ENCODE measurements at places on chromosomes 6 and 20. TPM values are rescaled to one million over a fixed set of nuclear protein-coding genes. Genes with fewer than 3 reads are reported as not detected.

GRCh38 chr6:170305805-170306323 lies 694 bp upstream of the FAM120B start:
- H3K4me1 ChIP-seq = peaks cover 26% of the 10 kb centered on the region
- DNase-seq = no peak
- peaks cover 16% of the 10 kb centered on the region for H3K36me3 ChIP-seq
- peaks cover 36% of the 10 kb centered on the region for H3K27me3 ChIP-seq
- H3K4me3 ChIP-seq = peak overlapping the region; percentile 57

The RIMS1 gene
- total RNA-seq = not detected

- peaks cover 11% of the 10 kb centered on the region for H3K27me3 ChIP-seq
- H3K27ac ChIP-seq = no peak overlapping the region
- no peak overlapping the region for H3K4me3 ChIP-seq
- no peak for DNase-seq
- no peaks in the 10 kb centered on the region for H3K4me1 ChIP-seq
These were observed 27.0 kb upstream of the AGPAT4 start for GRCh38 chr6:161300823-161301222.

The PARD6B gene
- 6.3 TPM for total RNA-seq

DNA sequence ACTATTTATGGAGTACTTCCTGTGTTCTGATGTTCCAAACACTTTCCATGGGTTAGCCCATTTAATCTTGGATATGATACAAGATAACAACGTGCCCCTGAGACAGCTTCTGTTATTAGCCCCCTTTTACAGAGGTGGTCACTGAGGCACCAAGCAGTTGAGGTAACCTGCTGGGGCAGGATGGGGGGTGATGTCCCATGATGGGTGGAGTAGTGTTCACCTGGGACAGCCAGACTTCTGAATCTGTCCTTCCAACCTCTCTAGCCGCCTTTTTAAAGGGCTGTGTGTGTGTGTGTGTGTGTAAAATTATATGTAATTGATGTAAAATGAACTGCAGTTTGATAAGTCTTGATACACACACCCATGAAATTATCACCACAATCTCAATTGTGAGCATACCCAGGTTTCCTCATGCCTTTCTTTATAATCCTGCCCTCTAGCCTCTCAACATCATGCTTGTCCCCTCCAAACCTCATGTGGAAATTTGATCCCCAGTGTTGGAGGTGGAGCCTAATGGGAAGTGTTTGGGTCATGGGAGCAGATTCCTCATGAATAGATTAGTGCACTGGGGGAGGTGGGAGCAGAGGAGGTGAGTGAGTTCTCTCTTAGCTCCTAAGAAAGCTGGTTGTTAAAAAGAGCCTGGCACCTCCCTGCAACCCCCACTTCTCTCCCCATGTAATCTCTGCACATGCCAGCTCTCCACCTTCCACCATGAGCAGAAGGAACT lies 39.2 kb downstream of the PLAGL2 start:
- no peaks in the 10 kb centered on the region for H3K4me1 ChIP-seq
- no peak overlapping the region for H3K4me3 ChIP-seq
- no peaks in the 10 kb centered on the region for H3K27me3 ChIP-seq
- no peak overlapping the region for H3K27ac ChIP-seq
- no peak for DNase-seq
- H3K36me3 ChIP-seq = peaks cover 19% of the 10 kb centered on the region

GRCh38 chr20:25245461-25245860 lies 2.4 kb upstream of the PYGB start:
- H3K4me3 ChIP-seq = no peak overlapping the region
- H3K27ac ChIP-seq = no peak overlapping the region
- no peak for DNase-seq
- H3K4me1 ChIP-seq = peaks cover 25% of the 10 kb centered on the region

DNA sequence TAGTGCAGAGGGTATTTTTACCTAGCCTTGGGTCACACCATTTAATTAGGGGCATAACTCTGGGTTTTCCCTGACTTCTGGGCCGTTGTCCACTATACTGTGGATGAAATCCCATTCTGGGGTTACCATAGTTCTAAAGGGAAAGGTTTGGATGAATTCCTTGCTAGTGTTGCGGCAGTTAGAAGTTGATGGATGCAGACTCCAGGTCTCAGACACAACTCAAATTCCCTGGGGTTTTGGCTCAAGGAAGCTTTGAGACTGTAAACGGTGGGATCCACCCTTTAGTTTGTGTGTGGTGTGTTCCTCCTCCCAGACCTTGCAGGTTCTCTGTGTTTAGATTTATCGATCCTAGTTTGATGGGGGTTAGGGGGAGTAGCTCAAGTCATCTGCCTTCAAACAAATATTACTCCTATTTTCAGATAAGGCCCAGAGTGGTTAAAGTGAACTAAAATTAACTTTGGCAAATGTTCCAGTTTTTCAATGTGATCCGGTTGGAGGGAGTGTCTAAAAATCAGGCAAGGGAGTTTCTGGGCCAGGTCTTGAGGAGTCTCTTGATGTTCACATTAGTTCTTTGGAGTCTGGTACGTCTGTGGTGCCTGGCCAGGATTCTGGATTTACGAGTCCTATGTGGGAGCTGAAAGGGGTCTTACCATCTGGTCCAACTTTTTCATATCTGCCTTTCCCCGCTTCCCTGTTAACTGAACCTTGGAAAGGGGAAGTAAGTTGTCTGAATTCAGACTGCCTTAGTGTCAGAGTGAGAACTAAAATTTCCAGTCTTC lies 1.5 kb downstream of the RALY start:
- H3K27me3 ChIP-seq = no peaks in the 10 kb centered on the region
- no peak for DNase-seq
- peaks cover 74% of the 10 kb centered on the region for H3K4me1 ChIP-seq
- peak overlapping the region; percentile 57 for H3K27ac ChIP-seq

DNA sequence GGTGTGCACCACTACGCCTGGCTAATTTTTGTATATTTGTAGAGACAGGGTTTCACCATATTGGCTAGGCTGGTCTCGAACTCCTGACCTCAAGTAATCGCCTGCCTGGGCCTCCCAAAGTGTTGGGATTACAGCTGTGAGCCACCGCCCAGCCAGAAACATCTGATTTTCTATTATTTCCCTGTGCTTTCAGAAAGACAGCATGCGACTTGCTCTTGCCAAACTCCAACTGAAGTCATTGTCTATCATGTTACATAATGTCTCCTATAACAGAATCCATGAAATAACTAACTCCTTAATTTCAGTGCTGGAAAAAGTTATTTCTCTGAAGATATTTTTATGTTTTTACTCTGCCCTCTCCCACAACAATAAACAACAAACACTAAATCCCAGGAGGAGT lies 8.5 kb downstream of the RMND1 start:
- no peak for DNase-seq
- H3K27ac ChIP-seq = no peak overlapping the region
- H3K27me3 ChIP-seq = no peaks in the 10 kb centered on the region
- H3K4me1 ChIP-seq = peaks cover 18% of the 10 kb centered on the region
- H3K4me3 ChIP-seq = no peak overlapping the region

DNA sequence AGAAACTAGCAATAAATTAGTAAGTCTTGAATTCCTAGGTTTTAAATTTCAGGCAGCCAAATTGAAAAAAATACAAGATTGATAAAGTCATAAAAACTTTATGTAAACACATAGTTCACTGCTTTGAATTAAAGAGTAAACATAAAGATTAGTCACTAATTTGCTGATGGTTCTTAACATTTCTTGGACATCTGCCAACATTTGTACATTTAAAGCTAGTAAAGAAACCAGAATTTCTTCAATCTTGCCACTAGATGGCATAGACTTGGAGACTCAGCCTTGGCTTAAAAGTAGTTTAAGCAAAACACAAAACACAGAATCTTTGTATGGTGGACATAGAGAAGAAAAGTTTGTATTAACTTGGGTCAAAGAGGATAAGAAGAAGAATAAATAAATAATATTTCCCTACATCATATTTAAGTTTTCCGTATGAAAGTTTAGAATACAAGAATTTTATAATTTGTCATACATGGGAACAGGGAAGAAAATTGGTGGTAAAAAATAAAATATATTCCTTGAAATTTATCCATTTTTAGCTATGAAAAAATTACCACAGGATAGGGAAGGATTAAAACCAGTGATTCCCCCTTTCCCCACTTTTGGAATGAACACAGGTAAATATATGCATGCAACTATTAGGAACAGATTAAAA lies 41.7 kb upstream of the FAM135A start:
- H3K27ac ChIP-seq = no peak overlapping the region
- no peak for DNase-seq
- no peaks in the 10 kb centered on the region for H3K4me1 ChIP-seq
- no peak overlapping the region for H3K4me3 ChIP-seq

The SLC25A27 gene
- total RNA-seq = not detected

- no peak for DNase-seq
- no peaks in the 10 kb centered on the region for H3K27me3 ChIP-seq
- no peak overlapping the region for H3K4me3 ChIP-seq
- H3K4me1 ChIP-seq = no peaks in the 10 kb centered on the region
- no peaks in the 10 kb centered on the region for H3K36me3 ChIP-seq
These were observed 306.3 kb downstream of the LAMA2 start for GRCh38 chr6:129189266-129189665.

DNA sequence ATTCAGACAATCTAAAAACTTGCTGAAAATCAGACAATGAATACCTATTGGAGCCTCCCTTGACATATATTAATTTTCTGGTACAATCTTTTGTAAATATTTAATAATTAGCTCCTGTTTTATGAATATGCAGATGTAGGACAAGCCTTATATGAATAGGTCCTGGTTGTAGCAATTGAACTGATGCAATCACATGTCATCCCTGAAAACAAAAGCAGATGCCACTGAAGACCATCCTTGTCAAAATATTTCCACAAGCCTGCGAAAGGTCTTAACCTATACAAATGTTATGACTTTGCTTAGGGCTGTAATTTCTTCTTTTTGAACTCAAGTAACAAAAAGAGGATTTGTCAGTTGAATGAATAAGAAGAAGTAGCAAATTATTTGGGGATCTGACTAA lies 722.1 kb downstream of the EYS start:
- H3K27ac ChIP-seq = no peak overlapping the region
- DNase-seq = no peak

- H3K4me1 ChIP-seq = no peaks in the 10 kb centered on the region
- H3K27me3 ChIP-seq = peaks cover 4% of the 10 kb centered on the region
- no peak for DNase-seq
- H3K4me3 ChIP-seq = no peak overlapping the region
- no peak overlapping the region for H3K27ac ChIP-seq
- no peaks in the 10 kb centered on the region for H3K36me3 ChIP-seq
These were observed 9.0 kb downstream of the TEAD3 start for GRCh38 chr6:35487658-35488516.

GRCh38 chr6:14149739-14150130 lies 32.2 kb downstream of the CD83 start:
- peaks cover 16% of the 10 kb centered on the region for H3K27me3 ChIP-seq
- H3K36me3 ChIP-seq = no peaks in the 10 kb centered on the region
- no peak overlapping the region for H3K27ac ChIP-seq
- no peak for DNase-seq
- H3K4me1 ChIP-seq = peaks cover 8% of the 10 kb centered on the region

- H3K27me3 ChIP-seq = peaks cover 8% of the 10 kb centered on the region
- no peaks in the 10 kb centered on the region for H3K36me3 ChIP-seq
- DNase-seq = no peak
- no peak overlapping the region for H3K27ac ChIP-seq
These were observed 4.9 kb downstream of the TGM2 start for GRCh38 chr20:38159957-38160756.

- no peak overlapping the region for H3K27ac ChIP-seq
- H3K36me3 ChIP-seq = no peaks in the 10 kb centered on the region
- H3K27me3 ChIP-seq = no peaks in the 10 kb centered on the region
These were observed 59.6 kb upstream of the LAMP5 start for GRCh38 chr20:9454791-9455190.

The GRM1 gene
- not detected for total RNA-seq

DNA sequence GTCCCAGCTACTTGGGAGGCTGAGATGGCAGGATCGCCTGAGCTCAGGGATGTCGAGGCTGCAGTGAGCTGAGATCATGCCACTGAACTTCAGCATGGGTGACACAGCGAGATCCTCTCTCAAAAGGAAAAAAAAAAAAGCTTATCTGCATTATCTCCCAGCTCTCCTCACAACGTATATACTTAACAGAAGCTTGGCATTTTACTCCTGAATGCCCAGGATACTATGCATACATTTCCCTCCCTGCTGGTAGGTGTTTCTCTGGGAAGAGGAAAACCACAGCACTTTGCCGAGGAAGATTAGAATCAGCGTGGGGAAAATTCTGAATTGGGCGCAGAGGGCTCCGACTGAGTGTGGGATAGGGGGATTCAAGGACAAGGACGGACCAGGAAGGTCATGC lies 800.6 kb downstream of the DHX35 start:
- H3K4me3 ChIP-seq = no peak overlapping the region
- H3K4me1 ChIP-seq = no peaks in the 10 kb centered on the region
- H3K27ac ChIP-seq = no peak overlapping the region
- DNase-seq = no peak

The VPS52 gene
- 59.8 TPM for total RNA-seq

The NRM gene
- total RNA-seq = 15.9 TPM

GRCh38 chr6:15522427-15522826 lies 140.4 kb downstream of the DTNBP1 start:
- peak overlapping the region; percentile 65 for H3K27ac ChIP-seq
- H3K4me1 ChIP-seq = peaks cover 26% of the 10 kb centered on the region
- no peak overlapping the region for H3K4me3 ChIP-seq
- peaks cover 60% of the 10 kb centered on the region for H3K36me3 ChIP-seq
- no peaks in the 10 kb centered on the region for H3K27me3 ChIP-seq
- no peak for DNase-seq

GRCh38 chr6:43090559-43090956 lies 14.4 kb downstream of the PTK7 start:
- no peak overlapping the region for H3K27ac ChIP-seq
- no peak for DNase-seq
- H3K4me1 ChIP-seq = peaks cover 25% of the 10 kb centered on the region
- no peak overlapping the region for H3K4me3 ChIP-seq

The LYRM2 gene
- 32.8 TPM for total RNA-seq

The SLC18B1 gene
- 3.7 TPM for total RNA-seq

DNA sequence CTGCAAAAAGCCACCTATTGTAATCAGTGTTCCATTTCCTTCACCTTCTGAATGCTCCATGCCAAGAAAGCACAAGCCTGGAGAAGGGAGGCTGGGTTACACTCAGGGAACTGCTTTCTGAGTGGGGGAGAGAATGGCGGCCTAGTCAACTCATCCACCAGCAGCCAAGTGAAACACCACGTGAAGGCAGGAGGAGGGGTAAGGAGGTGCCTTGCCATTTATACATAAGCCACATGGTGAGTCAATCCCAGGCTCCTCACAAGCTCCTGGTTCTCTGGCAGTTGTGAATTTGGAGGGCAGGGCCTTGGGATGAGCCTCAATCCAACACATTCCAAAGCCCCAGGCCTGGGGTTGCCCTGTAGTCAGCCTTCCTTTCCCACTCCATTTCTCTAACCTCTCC lies 149.4 kb downstream of the CD24 start:
- no peaks in the 10 kb centered on the region for H3K4me1 ChIP-seq
- H3K4me3 ChIP-seq = no peak overlapping the region
- H3K27me3 ChIP-seq = peaks cover 3% of the 10 kb centered on the region
- DNase-seq = no peak

GRCh38 chr6:47043286-47043685 lies 1.2 kb upstream of the ADGRF1 start:
- no peaks in the 10 kb centered on the region for H3K36me3 ChIP-seq
- H3K27ac ChIP-seq = no peak overlapping the region
- no peak for DNase-seq
- H3K4me3 ChIP-seq = no peak overlapping the region
- peaks cover 3% of the 10 kb centered on the region for H3K27me3 ChIP-seq

GRCh38 chr20:17961587-17961940 lies 7.0 kb downstream of the SNX5 start:
- H3K36me3 ChIP-seq = peaks cover 55% of the 10 kb centered on the region
- no peaks in the 10 kb centered on the region for H3K27me3 ChIP-seq
- no peak for DNase-seq
- peak overlapping the region; percentile 51 for H3K4me3 ChIP-seq
- peaks cover 77% of the 10 kb centered on the region for H3K4me1 ChIP-seq
- peak overlapping the region; percentile 89 for H3K27ac ChIP-seq
